ENCODE measurements at places on chromosomes 2 and 18. TPM values are rescaled to one million over a fixed set of nuclear protein-coding genes. Genes with fewer than 3 reads are reported as not detected.
A peak's percentile ranks its signal among the peaks of the same experiment; 100 is the strongest.

DNA sequence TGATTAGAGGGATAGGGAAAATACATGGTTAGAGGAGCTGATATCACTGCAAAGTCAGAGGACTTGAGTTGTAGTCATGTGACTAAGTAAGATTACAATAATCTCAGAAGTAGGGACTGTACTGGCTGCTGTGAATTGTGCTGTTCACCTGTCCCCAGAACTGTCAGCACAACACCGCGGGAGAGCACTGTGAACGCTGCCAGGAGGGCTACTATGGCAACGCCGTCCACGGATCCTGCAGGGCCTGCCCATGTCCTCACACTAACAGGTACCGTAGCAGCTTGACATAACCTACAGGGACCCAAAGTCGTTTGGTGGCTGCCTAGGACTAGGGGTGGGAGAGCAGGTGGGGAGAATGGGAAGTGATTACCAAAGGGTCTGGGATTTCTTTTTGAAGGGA, 132.8 kb upstream of the TTC39C start:
- no peak for DNase-seq

DNA sequence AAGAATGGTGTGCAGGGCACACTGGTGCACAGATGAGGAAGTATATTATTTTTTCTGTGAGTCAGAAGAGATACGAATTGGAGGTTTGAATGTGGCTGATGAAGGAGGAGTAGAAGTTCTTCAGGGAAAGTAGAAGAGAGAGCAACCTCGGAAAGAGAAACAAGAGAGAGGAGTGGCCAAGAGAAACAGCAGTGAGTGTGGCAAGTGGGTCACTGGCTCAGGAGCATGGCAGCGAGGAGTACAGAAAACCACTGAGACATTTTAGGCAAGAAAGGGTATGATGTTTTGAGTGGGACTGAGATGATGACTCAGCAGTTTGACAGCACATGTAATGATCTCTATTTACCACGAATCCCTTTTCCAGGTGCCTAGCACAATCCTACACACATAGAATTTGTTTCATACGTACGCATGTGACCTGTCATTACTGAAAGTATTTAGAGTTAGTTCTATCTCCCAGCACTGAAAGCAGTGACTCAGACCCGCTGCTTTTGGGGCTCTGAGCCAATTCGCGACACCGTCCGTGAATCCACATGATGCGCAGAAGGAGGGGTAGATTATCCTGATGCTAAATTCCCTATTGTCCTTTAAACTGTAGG, 915.4 kb downstream of the DCDC2C start:
- DNase-seq, result no peak

DNA sequence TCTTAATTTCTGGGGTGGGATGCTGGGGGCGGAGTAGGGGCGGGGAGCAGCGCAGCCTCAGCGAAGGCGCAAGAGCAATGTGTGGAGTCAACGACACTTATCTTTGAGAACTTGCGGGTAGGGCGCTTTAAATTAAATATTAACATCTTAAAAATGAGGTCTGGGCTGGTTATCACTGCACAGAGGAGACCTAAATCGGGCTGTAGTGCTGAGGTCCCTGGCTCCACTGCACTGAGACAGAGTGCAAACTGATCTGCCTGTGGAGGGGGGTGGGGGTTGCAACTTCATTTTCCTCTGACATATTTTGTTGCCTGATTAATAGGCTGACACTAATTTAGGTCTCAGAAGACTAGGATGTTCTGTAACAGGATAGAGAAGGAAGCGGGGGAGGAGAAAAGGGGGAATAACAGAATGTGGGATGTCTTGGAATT, 253.0 kb upstream of the FANCL start:
- DNase-seq, result no peak

DNA sequence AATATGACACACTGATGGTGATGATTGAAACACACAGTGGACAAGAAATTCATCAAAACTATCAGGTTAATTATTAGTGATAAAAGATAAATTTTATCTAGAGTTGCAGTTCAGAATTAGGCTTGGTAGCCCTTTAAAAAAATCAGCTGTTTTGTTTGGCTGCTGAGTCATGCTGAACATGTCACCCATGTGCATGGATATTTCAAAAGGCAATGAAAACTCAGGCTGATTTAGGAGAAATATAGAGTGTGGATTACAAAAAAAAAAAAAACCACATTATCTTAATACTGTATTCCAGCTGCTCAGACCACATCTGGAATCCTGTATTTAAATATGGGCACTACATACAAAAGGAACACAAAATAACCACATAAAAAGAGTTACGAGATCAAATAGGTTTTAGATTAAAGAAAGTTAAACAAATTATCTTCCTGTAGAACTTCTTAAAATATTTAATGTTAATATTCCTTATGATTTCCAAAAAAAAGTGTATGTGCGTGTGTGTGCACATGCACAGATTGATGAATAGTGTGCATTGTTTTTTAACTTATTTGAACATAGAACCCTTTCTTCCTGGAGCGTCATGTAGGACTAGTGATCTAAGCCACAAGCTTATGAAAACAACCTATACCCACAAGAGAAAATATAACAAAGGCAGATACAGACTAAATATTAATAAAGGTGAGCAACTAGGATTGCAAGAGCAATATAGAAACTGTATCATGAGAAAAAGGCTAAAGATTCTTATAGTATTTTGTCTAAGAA, 186.2 kb downstream of the STK39 start:
- DNase-seq, result no peak

GRCh38 chr2:128901572-128902391, 583.1 kb upstream of the HS6ST1 start:
- no peak for DNase-seq

DNA sequence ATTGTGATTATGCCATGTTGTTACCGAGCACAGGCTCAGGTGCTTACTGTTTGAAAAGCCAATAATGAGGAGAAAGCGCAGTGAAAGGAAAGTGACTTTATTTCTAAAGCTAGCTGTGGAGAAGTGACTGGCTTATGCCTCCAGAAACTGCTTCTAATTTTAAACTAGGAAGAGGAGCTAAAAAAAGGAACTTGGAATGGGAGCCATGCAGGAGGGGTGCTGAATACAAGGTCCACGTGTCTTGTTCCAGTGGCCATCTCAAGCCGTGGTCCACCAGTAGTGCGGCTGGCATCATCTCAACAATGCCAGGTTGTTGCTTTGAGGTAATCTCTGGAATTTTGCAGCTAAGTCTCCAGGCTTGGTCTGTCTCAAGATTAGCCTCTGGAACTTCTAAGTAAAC, 282.0 kb downstream of the THSD7B start:
- DNase-seq, result no peak

DNA sequence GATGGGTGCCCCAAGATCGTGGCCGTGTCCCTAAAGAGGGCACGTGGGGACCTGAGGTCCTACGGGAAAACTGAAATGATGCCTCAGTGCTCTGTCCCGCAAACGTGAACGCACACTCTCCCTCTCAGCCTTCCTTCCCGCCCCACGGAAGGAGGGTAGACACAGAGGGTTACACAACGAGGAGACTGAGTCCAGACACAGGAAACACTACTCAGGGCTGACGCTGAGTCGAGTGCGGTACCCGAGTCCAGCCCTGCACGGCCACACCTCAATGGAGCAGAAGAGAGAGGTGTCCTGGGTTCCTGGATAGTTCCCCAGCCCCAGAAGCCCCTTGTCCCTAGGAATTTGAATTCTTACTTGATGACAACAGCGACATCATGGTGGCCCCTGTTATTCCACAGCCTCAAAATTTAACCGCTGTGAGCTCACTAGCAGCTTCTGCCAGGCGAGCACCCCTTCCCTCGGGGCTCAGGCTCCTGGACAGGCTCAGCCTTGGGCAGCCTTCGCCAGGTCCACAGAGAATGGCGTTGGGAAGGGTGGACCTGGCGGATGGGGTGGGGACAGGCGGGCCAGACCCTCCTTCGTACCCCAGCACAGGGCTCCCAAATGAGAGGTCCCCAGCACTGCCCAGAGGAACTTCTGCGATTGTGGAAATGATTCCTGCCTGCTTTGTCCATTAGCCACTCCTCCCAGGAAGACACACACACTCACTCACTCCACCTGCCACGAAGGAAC, 980 bp upstream of the RNPEPL1 start:
- DNase-seq, result no peak

DNA sequence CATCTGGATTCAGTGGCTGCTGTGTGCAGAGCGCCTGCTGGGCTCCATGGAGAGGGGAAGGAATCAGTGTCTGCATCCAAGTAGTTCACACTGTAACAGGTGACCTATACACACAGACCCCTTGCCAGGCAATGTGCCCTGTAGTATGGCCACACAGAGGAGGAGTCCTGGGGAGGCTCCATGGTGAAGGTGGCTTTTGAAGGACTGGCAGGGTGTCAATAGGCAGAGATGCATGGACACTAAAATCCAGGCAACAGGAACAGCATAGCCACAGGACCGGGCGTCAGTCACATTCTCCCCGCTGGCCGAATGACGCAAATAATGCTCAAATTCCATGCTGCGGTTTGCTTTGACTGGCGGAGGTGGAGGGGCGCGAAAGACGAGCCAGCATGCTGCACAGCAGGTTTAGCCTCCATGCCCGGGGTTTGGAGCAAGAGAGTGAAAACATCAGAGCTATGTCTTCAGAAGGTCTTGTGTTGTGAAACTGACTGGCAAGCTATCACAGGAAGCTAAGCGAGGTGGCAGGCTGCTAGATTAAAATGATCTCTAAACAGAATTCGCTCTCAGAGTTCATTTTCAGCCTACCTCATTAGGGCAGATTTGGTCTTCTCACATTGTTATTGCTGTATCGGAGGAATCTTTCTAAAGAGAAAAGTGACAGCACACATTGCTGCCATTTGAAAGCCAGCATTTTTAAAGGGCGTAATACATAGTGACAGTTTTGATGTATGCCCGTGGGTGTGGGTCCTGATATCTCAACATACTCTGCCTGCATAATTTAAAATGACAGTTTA, 1.2 kb upstream of the CHMP1B start:
- peak; percentile 88 for DNase-seq

- DNase-seq, result no peak
Observed at GRCh38 chr2:8329660-8330622, 351.9 kb upstream of the ID2 start.

GRCh38 chr2:168340931-168341330, 93.5 kb upstream of the STK39 start:
- no peak for DNase-seq

- DNase-seq, result no peak
Observed at GRCh38 chr2:132521341-132521740, 104.7 kb downstream of the GPR39 start.

The DNER gene
- not detected for total RNA-seq

DNA sequence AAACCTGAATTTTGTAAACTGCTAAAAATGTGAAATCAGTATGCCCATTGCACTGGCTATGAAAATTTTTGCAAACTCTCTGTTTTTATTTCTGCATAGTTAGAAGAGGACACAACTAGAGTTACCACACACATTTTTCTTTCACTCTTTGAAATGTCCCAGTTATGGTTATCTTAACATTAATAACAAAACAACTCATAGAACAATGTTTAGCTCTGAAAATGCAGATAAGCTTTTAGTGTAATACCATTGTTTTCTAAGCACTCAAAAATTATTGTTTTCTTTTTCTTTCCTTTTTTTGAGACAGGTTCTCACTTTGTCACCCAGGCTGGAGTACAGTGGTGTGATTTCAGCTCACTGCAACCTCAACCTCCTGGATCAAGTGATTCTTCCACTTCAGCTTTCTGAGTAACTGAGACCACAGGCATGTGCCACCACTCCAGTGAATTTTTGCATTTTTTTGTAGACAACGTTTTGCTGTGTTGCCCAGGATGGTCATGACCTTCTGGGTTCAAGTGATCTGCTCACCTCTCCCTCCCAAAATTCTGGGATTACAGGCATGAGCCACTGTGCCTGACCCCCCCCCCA, 1204.5 kb upstream of the ZEB2 start:
- no peak for DNase-seq

- no peak for DNase-seq
Observed at GRCh38 chr18:76142611-76143010, 352.4 kb downstream of the ZNF516 start.

GRCh38 chr2:106530866-106531265, 43.7 kb downstream of the CD8B2 start:
- no peak for DNase-seq

The ZSWIM2 gene
- not detected for total RNA-seq

DNA sequence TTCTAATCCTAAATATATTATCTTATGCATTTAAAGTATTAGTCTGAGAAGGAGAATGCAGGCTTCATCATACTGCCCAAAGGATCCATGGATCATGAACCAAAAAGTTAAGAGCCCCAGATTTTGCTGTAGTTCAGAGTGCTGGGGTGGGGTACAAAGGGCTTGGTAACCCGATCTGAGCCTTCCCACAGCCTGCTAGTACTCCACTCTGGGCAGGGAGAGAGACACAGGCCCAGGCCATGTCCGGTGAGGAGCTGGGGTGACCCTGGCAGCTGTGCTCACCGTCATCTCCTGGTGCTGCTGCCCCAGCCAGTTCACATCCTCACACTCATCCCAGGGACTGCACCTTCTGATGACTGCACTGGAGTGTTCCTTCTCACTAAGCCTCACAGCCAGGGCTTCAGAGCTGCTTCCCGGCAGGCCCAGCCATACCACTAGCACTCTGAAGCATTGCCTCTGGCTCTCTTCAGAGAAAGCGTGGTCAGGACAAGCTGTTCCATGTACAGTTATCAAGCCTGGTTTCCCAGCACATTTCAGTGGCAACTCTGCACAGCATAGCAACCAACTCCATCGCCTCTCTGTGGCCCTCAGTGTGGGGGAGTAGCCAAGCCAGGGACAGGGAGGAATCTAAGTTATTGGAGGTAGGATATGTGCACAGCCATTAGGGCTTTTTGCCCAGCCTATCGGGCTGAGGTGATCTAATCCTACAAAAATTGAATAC, 189.0 kb upstream of the CTAGE1 start:
- no peak for DNase-seq

The CNNM3 gene
- 69.1 TPM for total RNA-seq

DNA sequence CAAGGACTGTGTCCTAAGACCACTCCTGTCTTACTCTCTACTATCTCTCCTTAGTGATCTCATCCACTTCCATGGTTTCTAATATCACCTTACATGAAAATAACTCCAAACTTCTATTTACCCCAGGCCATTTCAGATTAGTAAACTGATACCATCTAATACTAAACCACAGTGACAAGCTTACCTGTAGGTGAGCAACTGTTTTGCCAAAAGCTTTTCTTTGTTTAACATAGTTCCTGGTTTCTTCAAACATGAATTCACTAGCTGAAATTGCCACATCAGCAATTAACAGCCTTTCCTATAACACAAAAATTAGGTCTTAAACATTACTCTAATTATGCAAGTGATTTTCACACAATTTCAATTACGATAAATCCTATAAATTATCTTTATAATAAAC, 22.1 kb downstream of the ACADL start:
- no peak for DNase-seq

- DNase-seq, result no peak
Observed at GRCh38 chr2:37500031-37500430, 155.6 kb downstream of the QPCT start.

The SERPINB3 gene
- total RNA-seq, result not detected

- DNase-seq, result peak; percentile 62
Observed at GRCh38 chr18:9765501-9765900, 57.4 kb downstream of the RAB31 start.

The PLEKHM3 gene
- 9.3 TPM for total RNA-seq

- no peak for DNase-seq
Observed at GRCh38 chr2:175414191-175414881, 232.8 kb upstream of the ATP5MC3 start.

The LRRC30 gene
- total RNA-seq, result not detected

GRCh38 chr18:36567800-36568199, 261.0 kb downstream of the TPGS2 start:
- DNase-seq, result no peak

- no peak for DNase-seq
Observed at GRCh38 chr2:236764716-236765115, 195.1 kb downstream of the ACKR3 start.

The HOXD11 gene
- not detected for total RNA-seq

All from Caco-2 (cell line).